ENCODE measurements at places on chromosomes 2 and 18.

GRCh38 chr18:48580782-48581181, 42.0 kb downstream of the CTIF start:
- DNase-seq: no peak

DNA sequence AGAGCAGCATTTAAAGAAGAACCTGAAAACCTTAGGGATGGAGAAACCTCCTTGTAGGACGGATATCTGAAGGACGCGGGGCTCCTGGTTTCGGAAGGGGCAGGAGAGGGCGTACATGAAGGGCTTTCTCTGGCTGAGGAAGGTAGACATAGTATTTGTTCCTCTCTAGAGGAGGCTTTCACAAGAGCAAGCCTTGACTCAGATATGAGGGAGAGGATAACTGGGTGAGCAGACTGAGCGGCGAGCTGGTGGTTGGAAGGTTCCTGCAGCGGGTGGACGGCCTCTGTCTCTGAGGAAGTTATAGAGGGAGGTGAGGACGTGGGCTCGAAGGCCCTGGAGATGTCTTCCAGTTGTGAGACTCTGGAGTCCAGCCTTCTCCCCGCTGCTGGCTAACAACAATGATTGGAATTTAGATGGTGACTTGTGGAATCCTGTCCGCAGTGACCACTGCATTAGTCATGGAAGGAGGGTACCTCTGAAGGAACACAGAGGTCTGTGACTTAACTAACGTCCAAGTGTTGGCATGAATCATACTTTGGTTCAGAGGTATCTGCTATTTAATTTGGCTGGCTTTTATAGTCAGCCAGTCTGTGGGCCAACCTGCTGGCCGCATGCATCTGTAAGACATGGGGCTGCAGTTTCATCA, 80.9 kb downstream of the ASAP2 start:
- DNase-seq: no peak

GRCh38 chr2:239676716-239677452, 276.1 kb upstream of the HDAC4 start:
- DNase-seq: no peak

DNA sequence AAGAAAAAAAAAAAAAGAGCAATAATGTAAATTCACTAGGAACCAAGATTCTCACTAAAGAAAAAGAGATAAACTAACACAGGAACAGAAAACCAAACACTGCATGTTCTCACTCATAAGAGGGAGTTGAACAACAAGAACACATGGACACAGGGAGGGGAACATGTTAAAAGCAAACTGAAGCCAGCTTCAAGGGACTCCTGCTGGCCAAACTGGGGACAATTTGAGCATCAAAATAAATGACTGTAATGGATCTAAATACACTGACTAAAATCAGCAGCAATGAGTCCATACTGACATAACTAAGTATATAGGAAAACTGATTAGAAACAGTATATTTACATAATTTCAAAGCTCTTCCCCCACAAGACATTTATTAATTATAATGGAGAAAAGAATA, 73.0 kb downstream of the FARSB start:
- DNase-seq: no peak

DNA sequence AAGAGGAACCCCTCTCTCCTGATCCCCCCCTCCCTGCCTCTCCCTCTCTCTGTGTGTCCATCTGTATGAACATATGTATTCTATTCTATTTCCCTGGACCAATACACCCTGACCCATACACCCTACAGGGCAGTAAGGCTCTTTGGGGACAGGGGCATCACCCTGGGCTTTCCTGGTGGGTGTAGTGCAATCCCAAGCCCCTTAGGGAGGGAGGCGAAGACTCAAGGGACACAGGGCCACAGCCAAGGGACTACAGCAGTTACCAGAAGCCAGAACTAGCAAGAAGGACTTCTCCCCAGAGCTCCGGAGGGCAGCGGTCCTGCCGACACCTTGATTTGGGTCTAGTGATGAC, 214.2 kb upstream of the RAB6C start:
- no peak for DNase-seq

DNA sequence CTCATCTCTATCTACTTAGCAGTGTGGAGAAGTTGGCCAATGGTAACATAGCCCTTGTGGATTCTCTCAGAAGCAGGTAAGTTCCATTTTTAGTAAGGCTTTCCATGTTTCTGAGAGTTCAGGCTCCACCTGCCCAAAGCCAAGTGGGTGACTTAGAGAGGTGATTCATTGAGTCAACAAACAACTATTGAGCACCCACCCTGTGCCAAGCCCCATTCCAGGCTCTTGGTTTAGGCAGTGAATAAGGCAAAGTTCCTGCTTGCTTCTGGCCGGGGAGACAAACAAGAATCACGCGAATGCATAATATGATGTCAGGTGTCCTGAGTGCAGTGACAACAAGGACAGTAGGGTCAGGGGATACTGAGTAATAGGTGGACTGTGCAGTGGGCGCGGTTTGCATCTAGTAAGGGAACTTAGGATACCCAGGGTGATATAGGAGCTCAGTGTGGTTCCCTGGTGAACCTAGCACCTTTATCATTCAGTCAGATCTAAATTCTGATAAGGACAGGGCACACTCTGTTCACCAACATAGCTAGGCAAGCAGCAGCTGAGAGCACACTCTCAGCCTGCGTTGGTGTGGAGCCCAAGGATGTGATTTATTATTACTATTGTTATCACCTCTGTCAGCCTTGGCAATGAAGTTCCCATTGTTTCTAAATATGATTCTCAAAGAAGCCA, 31.7 kb upstream of the KCTD1 start:
- DNase-seq: no peak

GRCh38 chr2:217166241-217166850, 306.5 kb upstream of the TNP1 start:
- DNase-seq: no peak

DNA sequence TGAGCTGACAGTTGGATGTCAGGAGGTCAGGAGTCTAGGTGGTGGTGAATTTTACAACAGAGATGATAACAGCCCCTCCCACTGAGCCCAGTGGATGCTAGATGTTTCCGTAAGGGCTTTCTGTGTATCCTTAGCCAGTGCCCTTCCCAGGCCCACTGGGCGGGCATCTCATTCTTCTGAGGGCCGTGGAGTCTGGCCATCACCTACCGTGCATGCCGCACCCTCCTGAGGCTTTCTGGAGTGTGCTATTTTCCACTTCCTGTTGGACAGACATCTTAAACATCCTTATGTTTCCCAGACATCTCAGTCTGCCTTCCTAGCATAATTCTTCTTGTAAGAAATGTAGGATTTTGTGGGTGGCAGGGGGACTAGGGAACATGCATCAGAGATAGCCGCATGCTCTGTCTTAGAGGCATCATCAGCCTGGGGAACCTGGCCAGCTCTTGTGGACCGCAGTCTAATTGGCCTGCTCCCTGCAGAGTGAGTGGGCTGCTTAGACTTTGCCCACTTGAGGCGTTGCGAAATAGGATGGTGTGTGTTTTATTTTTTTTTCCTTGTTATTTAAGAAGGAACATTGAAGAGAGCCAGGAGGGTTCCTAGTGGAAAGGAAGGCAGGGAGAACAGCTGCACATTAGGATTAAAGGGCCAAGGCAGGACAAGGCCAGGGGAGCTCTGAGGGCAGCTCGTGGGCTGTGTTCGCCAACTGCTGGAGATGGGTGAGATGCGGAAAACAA, 135.8 kb downstream of the SH3RF3 start:
- no peak for DNase-seq

DNA sequence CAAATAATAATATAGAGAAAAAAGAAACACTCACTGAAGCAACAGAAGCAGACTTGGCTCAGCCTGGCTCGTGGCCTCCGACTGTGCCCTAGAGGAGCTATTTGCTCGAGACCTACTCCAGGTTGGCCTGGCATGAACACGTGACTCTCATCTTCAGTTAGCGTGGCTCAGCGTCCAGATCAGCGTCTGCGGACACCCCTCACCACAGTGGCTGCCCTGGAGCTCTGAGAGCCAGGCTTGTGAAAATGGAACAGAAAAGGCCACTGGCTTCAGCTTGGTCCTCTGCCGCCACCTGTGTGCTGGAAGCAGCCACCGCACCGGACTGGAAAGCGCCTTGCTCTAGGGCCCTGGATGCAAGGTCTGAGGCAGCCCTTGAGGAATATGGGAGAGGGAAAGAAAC, 1184.0 kb upstream of the GYPC start:
- DNase-seq: no peak

DNA sequence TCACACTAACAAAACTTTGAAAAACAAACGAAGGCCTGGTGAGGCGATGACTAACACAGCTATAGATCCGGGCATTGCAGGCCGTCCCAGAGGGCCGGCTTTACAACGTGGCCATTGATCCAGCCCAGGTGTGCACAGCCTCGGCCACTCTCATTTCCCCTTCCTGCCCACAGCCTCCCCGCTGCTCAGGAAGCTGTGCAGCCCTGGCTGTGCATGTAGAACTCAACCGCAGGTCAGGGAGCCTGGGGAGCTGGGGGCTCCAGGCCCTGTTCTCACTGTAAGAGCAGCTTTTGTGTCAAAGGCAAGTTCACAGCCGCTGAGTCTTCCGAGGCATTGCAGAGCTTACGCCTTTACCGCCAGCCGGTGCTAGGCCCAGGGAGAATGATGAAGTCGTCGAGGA, 87.2 kb downstream of the LONRF2 start:
- no peak for DNase-seq

- no peak for DNase-seq
These were observed 7.0 kb upstream of the TYMS start for GRCh38 chr18:650428-650858.

DNA sequence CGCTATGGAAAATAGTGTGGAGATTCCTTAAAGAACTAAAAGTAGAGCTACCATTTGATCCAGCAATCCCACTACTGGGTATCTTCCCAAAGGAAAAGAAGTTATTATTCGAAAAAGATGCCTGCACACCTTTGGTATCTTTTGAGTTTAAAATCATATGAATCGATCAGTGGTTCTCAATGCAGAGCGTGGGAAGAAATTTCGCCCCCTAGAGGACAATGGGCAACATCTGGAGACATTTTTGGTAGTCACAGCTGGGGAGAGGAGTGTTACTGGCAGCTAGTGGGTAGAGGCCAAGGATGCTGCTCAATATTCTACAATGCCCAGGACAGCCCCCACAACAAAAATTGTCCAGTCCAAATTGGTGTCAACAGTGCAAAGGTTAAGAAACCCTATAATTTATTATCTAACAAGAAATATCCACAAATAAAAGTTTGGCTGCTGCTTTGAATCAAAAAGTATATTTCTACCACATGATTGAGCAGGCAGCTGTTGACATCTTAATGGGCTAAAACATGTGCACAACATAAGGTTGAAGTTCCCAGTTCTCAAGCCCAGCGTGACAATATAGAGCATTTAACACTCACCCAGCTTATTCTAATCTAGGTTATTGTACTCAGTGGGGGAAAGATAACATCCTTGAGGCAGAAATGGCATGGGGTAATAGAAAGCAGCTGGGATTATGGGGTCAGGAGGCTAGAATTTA, 425.7 kb downstream of the LRATD1 start:
- no peak for DNase-seq

DNA sequence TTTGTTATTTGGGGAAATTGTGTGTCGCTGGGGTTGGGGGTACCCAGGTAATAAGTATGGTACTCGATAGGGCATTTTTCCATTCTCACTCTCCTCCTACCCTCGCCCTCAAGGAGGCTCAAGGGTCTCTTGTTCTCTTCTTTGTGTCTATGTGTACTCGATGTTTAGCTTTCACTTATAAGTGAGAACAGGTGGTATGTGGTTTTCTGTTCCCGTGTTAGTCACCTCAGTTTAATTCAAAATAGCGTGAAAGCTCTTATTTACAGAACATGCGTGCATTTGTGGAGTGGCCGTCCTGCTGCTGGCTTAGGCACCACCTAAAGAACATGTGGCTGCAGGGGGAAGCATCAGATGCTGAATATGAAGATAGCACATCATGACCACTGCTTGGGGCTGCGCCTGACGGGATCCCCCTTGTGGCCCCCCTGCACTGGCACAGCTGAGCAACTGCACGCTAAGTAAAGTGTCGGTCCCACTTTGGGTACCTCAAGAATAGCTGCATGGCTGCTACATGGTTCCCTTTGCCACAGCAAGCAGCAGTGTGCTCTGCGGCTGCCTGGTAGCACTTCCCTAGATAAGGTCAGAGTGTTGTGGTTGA, 569.0 kb downstream of the DCDC2C start:
- no peak for DNase-seq

DNA sequence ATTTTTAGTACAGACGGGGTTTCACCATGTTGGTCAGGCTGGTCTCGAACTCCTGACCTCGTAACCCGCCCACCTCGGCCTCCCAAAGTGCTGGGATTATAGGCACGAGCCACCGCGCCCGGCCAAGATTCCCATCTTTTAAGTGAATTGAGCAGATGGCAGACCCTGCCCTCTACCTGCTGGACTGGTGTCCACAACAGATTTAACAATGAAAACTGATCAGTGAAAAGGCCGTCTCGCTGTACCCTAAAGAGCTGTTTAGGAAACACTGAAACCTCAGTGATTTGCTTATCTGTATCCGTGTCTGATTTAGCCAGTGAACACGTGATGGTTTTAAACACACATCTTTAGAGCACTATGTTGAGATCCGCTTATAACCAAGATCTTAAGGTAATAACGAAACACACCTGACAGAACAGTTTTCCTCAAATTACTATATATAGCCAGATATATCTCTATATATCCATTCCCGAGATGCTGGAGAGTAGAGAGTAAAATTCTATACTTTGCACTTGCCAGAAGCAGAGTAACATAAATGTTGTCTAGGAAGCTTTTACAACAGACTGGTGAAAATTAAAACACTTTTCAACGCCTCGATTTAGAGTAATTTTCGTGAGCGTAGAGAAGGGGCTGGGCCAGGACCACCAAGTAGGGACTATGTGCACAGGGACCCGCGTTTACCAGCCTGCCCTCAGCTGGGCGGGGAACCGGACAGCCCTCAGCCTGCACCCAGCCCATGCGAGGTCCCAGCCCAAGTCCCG, 594 bp downstream of the FAM161A start:
- no peak for DNase-seq

DNA sequence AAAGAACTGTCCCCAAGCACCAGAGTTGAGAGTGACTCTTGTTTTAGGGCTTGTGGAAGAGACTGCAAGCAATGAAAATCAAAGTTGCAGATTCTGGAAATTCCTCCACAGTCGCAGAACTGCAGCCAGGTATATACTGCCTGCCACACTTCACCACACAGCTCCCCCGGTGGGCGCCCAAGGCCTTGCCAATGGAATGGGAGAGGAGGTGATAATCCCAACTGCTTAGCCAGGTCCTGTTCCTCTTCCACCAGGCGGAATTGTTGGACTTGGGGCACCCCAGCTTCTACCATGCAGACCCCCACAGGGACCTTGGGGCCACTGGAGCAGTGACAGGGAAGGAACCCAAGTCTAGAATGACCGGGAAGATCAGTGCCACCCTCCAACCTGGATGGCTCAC, 4.8 kb upstream of the PDIA6 start:
- DNase-seq: no peak

GRCh38 chr18:76232779-76233178, 262.3 kb downstream of the ZNF516 start:
- DNase-seq: no peak
